ENCODE measurements at places on chromosomes 6 and 20. TPM values are rescaled to one million over a fixed set of nuclear protein-coding genes. Genes with fewer than 3 reads are reported as not detected.
A peak's percentile ranks its signal among the peaks of the same experiment; 100 is the strongest.

Gene LPA
- total RNA-seq, result not detected

GRCh38 chr6:113433335-113433991, 423.7 kb upstream of the MARCKS start:
- no peaks in the 10 kb centered on the region for H3K27me3 ChIP-seq
- peak overlapping the region; percentile 57 for H3K27ac ChIP-seq
- peak overlapping the region; percentile 10 for H3K4me3 ChIP-seq
- DNase-seq, result peak; percentile 90

DNA sequence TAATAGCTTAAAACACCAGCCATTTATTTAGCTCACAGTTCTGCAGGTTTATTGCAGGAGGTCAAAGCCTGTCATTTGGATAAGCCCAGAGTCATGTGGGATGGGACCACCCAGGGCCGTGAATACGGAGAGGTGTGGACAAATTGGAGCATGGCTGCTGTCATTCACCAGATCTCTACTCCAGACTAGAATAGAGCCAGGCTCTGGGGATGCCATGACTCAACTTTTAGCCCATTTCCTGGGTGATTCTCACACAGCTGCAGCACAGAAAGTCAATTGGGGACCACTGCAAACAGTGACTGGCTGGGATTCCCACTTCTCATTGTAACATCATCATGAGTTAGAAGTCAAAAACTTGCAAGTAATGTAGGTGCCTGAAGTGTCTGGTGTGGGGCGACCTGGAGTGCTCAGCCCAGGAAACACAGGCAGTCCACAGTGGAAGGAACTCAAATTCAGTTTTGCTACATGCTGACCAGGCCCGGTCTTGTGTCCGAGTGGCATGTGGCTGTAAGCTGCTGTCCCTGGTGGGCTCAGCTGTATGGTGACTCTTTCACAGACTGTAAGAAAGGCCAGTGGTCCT, 174.3 kb downstream of the SCP2D1 start:
- H3K27me3 ChIP-seq, result no peaks in the 10 kb centered on the region
- H3K4me3 ChIP-seq, result no peak overlapping the region
- H3K4me1 ChIP-seq, result no peaks in the 10 kb centered on the region

DNA sequence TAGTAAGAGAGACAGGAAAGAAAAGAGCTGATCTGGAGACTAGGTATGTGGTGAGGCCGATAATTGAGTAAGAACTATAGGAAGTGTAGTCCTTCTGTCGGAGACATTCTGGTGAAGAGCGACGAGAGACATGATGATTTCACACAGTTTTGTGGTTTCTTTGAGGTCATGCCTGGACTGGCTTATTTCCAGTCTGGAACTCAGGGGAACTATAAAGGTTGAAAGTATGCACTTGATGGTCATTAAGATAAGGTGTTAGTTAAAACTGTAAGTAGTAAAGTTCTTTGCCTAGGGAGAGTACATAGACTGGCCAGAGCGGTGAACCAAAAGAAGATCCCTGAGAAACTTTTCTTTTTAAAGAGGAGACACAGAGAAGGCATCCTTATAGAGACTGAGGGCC, 68.8 kb downstream of the RFX6 start:
- H3K36me3 ChIP-seq, result no peaks in the 10 kb centered on the region
- DNase-seq, result no peak
- no peaks in the 10 kb centered on the region for H3K4me1 ChIP-seq
- H3K4me3 ChIP-seq, result no peak overlapping the region

- no peaks in the 10 kb centered on the region for H3K27me3 ChIP-seq
- peaks cover 32% of the 10 kb centered on the region for H3K4me1 ChIP-seq
Observed at GRCh38 chr6:33316603-33317418, 733 bp downstream of the ZBTB22 start.

GRCh38 chr20:31670371-31671228, 32.9 kb downstream of the COX4I2 start:
- no peak for DNase-seq
- peaks cover 13% of the 10 kb centered on the region for H3K4me1 ChIP-seq
- no peaks in the 10 kb centered on the region for H3K36me3 ChIP-seq
- no peak overlapping the region for H3K4me3 ChIP-seq

- H3K4me3 ChIP-seq, result no peak overlapping the region
- H3K27ac ChIP-seq, result no peak overlapping the region
Observed at GRCh38 chr6:119821380-119821779, 471.8 kb upstream of the MAN1A1 start.

DNA sequence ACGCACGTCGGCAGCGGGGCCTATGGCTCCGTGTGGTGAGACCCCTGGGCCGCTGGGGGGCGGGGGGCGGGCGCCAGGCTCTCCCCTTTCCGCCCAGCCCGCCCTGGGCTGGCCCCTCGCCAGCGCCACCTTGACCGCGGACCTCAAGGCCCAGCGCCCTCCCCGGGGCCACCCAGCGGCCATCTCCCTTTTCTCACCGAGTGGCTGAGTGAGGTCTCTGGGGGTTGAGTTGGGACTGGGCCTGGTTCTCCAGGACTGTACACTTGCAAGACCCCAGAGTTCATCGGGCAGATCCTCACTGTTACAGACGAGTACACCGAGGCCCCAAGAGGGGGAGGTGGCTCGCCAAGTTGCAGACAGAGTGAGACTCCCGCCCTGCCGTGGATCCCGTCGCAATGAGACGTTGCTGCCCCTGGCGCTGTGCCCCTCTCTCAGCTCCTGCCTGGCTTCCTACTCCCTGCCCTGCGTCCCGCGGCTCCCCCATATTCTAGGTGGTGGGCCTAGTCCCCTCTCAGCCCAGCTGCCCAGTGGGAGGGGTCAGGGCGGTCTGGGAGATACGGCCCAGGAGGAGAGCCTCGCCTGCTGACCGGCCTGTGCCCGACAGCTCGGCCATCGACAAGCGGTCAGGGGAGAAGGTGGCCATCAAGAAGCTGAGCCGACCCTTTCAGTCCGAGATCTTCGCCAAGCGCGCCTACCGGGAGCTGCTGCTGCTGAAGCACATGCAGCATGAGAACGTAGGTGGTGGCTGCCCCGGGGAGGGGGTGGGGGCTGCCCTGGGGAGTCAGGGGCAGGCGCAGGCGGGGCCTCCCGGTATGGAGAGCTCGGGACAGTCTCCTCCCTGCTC, 576 bp downstream of the MAPK13 start:
- no peaks in the 10 kb centered on the region for H3K27me3 ChIP-seq
- peaks cover 38% of the 10 kb centered on the region for H3K4me1 ChIP-seq
- H3K27ac ChIP-seq, result peak overlapping the region; percentile 13
- no peaks in the 10 kb centered on the region for H3K36me3 ChIP-seq
- DNase-seq, result peak; percentile 39
- peak overlapping the region; percentile 59 for H3K4me3 ChIP-seq

DNA sequence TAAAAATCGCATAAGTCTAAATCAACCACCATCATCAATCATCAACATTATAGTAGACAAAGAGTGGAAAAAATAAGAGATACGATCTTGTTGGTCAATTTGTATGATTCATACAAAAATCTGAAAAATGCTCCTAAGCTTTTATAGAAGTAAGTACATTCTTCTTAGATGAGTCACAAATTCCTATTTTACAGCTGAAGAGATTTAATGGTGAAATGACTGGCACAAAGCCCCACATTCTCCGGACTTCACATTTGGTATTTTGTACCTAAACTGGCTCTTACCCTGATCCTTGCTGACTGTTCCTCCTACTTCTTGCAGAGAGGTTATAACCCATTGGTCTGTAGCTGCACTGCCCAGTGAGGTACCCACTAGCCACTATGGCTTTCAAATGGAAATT, 29.9 kb upstream of the PREP start:
- peak; percentile 87 for DNase-seq
- H3K36me3 ChIP-seq, result no peaks in the 10 kb centered on the region
- H3K27ac ChIP-seq, result peak overlapping the region; percentile 10
- no peak overlapping the region for H3K4me3 ChIP-seq

GRCh38 chr6:1099264-1099663, 212.6 kb upstream of the FOXQ1 start:
- no peak overlapping the region for H3K4me3 ChIP-seq
- peaks cover 25% of the 10 kb centered on the region for H3K27me3 ChIP-seq
- no peak for DNase-seq
- no peak overlapping the region for H3K27ac ChIP-seq

GRCh38 chr20:20740541-20740940, 28.1 kb upstream of the RALGAPA2 start:
- no peak overlapping the region for H3K27ac ChIP-seq
- no peaks in the 10 kb centered on the region for H3K4me1 ChIP-seq
- no peak overlapping the region for H3K4me3 ChIP-seq
- DNase-seq, result no peak

- H3K27ac ChIP-seq, result no peak overlapping the region
- no peaks in the 10 kb centered on the region for H3K36me3 ChIP-seq
- 0 out of 2 replicates have a peak, but pooled peaks cover 3% of the 10 kb centered on the region for H3K4me1 ChIP-seq
- H3K4me3 ChIP-seq, result no peak overlapping the region
- DNase-seq, result no peak
Observed at GRCh38 chr6:156978948-156979347, 201.8 kb downstream of the ARID1B start.

GRCh38 chr6:90431576-90431975, 134.9 kb upstream of the BACH2 start:
- H3K4me1 ChIP-seq, result no peaks in the 10 kb centered on the region
- H3K27me3 ChIP-seq, result peaks cover 6% of the 10 kb centered on the region
- H3K36me3 ChIP-seq, result no peaks in the 10 kb centered on the region
- no peak for DNase-seq
- H3K4me3 ChIP-seq, result no peak overlapping the region

GRCh38 chr6:16105854-16106253, 23.0 kb upstream of the MYLIP start:
- DNase-seq, result peak; percentile 36
- H3K36me3 ChIP-seq, result no peaks in the 10 kb centered on the region
- no peak overlapping the region for H3K4me3 ChIP-seq
- peaks cover 8% of the 10 kb centered on the region for H3K27me3 ChIP-seq

- no peaks in the 10 kb centered on the region for H3K27me3 ChIP-seq
- H3K27ac ChIP-seq, result no peak overlapping the region
- no peak overlapping the region for H3K4me3 ChIP-seq
- no peaks in the 10 kb centered on the region for H3K36me3 ChIP-seq
- no peak for DNase-seq
Observed at GRCh38 chr20:11378252-11378651, 539.4 kb upstream of the BTBD3 start.

GRCh38 chr6:159736908-159737307, 9.6 kb downstream of the WTAP start:
- H3K4me1 ChIP-seq, result no peaks in the 10 kb centered on the region
- no peak overlapping the region for H3K4me3 ChIP-seq
- H3K36me3 ChIP-seq, result peaks cover 37% of the 10 kb centered on the region
- H3K27ac ChIP-seq, result no peak overlapping the region

- peaks cover 34% of the 10 kb centered on the region for H3K36me3 ChIP-seq
- H3K4me3 ChIP-seq, result no peak overlapping the region
- peaks cover 8% of the 10 kb centered on the region for H3K4me1 ChIP-seq
- DNase-seq, result no peak
Observed at GRCh38 chr6:37176268-37177076, 6.5 kb downstream of the PIM1 start.

Measured in GM23248 (cell line).